Subcutaneous preadipocyte (primary cell): ENCODE measurements at places on chromosomes 1 and 21. TPM values are rescaled to one million over a fixed set of nuclear protein-coding genes. Genes with fewer than 3 reads are reported as not detected.

Gene AMIGO1
- 0.39 and 0.73 TPM in 2 replicates for total RNA-seq

Gene KIF2C
- total RNA-seq: 28.3 and 39.1 TPM in 2 replicates

Gene C1orf185
- not detected in 2 replicates for total RNA-seq

Gene CENPS
- 13.2 and 14.9 TPM in 2 replicates for total RNA-seq

Gene TFF1
- not detected in 2 replicates for total RNA-seq

Gene ITLN2
- not detected in 2 replicates for total RNA-seq

Gene ELOVL1
- total RNA-seq: 54.0 and 59.4 TPM in 2 replicates

Gene MAB21L3
- total RNA-seq: under 0.01 and 0.37 TPM in 2 replicates

Gene HES3
- total RNA-seq: not detected in 2 replicates

Gene GOLT1A
- total RNA-seq: not detected in 2 replicates

Gene JUN
- total RNA-seq: 77.5 and 89.9 TPM in 2 replicates

Gene DMRTA2
- not detected in 2 replicates for total RNA-seq

Gene TTC22
- total RNA-seq: not detected in 2 replicates

Gene FGR
- not detected in 2 replicates for total RNA-seq

Gene SLC5A3
- 17.3 and 56.3 TPM in 2 replicates for total RNA-seq

Gene CR1
- not detected in 2 replicates for total RNA-seq

Gene CFAP45
- total RNA-seq: 0.37 and 0.39 TPM in 2 replicates

Gene PCBP3
- 15.1 and 42.6 TPM in 2 replicates for total RNA-seq

Gene PTAFR
- not detected in 2 replicates for total RNA-seq

Gene PDPN
- 0.59 and 3.7 TPM in 2 replicates for total RNA-seq

Gene FMO4
- total RNA-seq: 2.0 and 2.6 TPM in 2 replicates

Gene MTOR
- total RNA-seq: 33.1 and 45.5 TPM in 2 replicates

Gene MCOLN3
- 4.8 and 6.3 TPM in 2 replicates for total RNA-seq

Gene TRIM45
- 0.73 and 1.4 TPM in 2 replicates for total RNA-seq

Gene DNAJC8
- total RNA-seq: 53.4 and 53.6 TPM in 2 replicates

Gene SLC19A2
- 11.8 and 12.3 TPM in 2 replicates for total RNA-seq

Gene CNTN2
- not detected in 2 replicates for total RNA-seq

Gene LCE1A
- not detected in 2 replicates for total RNA-seq

Gene TSACC
- 0.20 and 0.37 TPM in 2 replicates for total RNA-seq

Gene CFAP74
- not detected in 2 replicates for total RNA-seq

Gene LCE6A
- total RNA-seq: not detected in 2 replicates

Gene GSTM4
- 5.9 and 10.2 TPM in 2 replicates for total RNA-seq

Gene PLPP3
- 91.5 and 251 TPM in 2 replicates for total RNA-seq

Gene CD1E
- not detected in 2 replicates for total RNA-seq

Gene DCDC2B
- not detected in 2 replicates for total RNA-seq

Gene S100A6
- total RNA-seq: 1,114 and 1,653 TPM in 2 replicates

Gene ZNF648
- total RNA-seq: not detected in 2 replicates

Gene ADAMTSL4
- total RNA-seq: 36.2 and 42.3 TPM in 2 replicates

Gene LCK
- not detected in 2 replicates for total RNA-seq

Gene PTPRU
- 8.8 and 20.1 TPM in 2 replicates for total RNA-seq

Gene ELAVL4
- total RNA-seq: not detected in 2 replicates

Gene LIPI
- not detected in 2 replicates for total RNA-seq

Gene CPLANE2
- 8.2 and 8.8 TPM in 2 replicates for total RNA-seq

Gene TP73
- total RNA-seq: under 0.01 TPM in 1 of 2 replicates, not detected in the other

Gene MTARC1
- 0.37 and 0.39 TPM in 2 replicates for total RNA-seq

Gene NOC2L
- 76.4 and 120 TPM in 2 replicates for total RNA-seq

Gene S100A5
- 0.37 and 0.39 TPM in 2 replicates for total RNA-seq

Gene POU3F1
- under 0.01 TPM in 1 of 2 replicates, not detected in the other for total RNA-seq

Gene TAS1R1
- total RNA-seq: under 0.01 TPM in 1 of 2 replicates, not detected in the other

Gene ARMH1
- total RNA-seq: 0.59 and 2.2 TPM in 2 replicates
